ENCODE measurements at places on chromosomes 5 and 9.
A peak's percentile ranks its signal among the peaks of the same experiment; 100 is the strongest.

GRCh38 chr9:5305741-5306140 is 1.2 kb upstream of the RLN2 start:
- ATAC-seq: no peak

DNA sequence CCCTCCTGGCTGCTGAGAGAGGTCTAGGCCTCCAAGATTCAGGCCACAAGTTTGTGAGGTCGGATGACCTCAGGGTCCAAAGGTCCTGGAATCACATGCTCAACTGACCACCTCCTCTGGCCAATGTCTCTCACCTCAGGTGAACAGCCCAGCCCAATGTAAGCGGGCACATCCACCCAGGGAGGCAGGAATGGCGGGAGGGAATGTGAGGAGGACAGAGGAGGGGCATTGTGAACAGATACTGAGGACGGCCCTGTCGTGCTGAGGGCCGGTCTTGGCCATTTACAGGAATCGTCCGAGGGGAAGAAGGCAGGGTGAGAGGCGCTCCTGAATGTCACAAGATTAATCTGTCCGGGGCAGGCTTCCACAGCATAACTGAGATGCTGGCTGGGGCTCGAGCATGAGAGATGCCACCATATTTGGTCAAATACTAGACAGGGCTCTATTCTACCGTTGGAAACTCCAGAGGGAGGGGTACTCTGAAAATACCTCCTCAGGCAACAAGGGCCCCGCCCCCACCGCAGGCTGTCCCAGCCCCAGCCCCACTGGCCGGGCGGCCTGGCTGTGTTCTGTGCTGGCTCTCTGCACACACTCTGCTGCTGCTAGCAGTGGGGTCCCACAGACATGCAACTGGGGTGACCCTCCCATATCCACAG is 1.5 kb upstream of the IL17B start:
- ATAC-seq: no peak

DNA sequence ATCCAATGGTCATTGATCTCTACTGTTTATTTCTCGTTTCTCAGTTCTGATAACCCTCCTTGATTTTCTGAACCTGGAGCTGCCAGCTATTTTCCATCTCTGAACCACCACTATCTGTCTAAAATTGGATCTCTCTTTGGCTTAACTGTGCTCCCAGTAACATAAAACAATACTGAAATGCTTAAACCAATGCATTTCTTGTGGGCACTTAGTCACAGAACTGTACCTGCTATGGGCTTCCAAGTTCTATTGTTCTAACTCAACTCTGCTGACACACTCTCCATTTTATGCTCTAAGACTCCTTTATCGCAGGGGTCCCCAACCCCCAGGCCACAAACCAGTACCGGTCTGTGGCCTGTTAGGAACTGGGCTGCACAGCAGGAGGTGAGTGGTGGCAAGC is 120.6 kb downstream of the LHFPL2 start:
- no peak for ATAC-seq

DNA sequence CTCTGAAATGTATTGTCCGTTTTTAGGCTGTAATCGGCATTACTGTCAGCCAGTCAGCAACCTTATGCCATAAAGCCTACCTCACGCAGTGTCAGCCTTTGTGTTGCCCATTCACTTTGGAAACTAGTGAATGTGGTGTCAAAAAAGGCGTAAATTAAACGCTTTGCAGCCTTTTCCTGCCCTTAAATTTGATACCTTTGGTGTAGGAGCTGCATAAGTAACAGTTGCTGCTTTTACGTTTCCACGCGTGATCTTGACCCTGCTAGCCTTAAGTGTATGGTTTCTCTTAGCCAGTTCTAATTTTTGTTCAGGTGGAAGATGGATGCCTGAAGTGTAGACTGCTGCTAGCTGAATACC is 257.7 kb downstream of the EPB41L4A start:
- no peak for ATAC-seq

GRCh38 chr5:143440448-143441115 is 37.1 kb upstream of the NR3C1 start:
- ATAC-seq: no peak

GRCh38 chr5:123805300-123805699 is 293.3 kb downstream of the CSNK1G3 start:
- ATAC-seq: no peak

DNA sequence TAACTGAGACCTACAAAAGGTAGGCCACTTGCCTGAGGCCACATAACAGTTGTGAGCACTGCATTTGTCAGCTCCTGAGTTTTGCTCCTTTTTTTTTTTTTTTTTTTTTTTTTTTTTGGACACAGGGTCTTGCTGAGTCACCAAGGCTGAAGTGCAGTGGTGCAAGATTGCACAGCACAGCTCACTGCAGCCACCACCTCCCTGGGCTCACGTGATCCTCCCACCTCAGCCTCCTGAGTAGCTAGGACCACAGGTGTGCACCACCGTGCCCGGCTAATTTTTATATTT is 37.1 kb downstream of the LAMC3 start:
- no peak for ATAC-seq

DNA sequence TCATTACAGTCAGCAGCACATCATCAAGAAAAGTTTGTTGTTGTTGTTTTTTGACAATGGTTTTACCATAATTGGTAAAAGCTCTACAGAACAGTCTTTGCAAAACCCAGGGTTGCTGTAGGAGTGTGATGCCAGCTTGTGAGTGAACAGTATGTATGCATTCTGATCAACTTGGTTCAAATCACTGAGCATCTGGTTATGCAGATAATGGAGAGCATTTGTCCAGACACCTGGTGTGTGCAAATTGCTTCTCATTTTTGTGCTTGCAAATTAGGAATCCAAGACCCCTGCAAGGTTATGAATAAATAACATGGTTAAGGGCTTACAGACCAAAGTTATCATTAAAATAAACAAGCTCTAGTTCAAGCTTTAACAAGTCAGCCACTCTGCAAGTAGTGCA is 448.7 kb upstream of the ACTBL2 start:
- ATAC-seq: no peak

DNA sequence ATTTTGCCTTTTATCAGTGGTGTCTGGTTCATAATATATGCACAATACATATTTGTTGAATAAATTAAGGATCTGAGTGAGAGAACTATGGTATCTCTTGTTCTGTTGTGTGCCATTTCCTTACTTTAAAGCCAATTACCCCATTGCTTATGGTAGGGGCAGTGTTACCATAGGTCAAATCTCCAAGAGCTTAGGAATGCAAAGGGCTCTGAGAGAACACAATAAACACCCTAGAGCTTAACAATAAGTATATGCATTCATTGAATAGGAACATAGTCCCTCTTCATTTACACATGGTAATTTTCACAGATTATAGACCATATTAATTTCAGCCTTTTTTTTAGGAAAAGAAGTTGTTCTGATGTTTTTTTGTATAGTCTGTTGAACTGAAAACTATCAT is 112.2 kb downstream of the MCTP1 start:
- no peak for ATAC-seq

GRCh38 chr5:174139623-174140022 is 94.1 kb downstream of the NSG2 start:
- ATAC-seq: no peak

DNA sequence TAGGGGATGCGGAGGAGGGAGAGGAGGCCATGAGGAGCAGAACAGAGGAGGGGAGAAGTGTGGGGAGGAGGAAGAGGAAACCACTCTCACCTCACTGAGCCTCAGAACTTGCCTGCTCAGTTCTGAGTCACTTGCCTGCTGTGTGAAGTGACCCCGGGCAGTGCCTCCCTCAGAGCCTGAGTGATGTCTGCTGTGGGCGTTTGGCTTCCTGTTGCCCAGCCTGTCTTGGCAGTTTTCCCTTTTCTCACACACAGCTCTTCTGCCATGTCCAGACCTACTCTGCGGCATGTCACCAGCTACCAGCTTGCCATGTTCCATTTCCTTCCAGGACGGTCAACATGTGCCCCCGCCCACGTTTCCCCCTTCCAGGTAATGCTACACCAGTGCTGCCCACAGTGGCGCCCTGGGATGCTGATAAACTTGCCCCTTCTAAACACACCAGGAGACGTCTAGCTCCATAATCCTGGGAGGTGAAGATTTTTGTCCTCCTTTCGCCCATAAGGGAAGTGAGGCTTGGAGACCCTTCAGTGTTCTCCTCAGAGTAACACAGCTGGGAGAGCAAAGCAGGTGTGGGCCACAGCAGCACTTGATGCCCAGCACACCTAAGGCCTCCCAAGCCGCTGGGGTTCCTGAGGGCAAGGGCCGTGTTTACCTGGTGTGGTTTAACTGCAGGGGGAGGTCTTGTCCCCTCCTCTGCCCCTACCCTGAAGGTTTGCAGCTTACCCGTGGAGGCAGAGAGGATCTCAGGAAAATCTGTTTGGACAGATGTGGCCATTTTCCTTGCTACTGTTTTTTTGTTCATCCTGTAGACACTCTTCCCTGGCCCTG is 63.8 kb upstream of the RNF130 start:
- no peak for ATAC-seq

DNA sequence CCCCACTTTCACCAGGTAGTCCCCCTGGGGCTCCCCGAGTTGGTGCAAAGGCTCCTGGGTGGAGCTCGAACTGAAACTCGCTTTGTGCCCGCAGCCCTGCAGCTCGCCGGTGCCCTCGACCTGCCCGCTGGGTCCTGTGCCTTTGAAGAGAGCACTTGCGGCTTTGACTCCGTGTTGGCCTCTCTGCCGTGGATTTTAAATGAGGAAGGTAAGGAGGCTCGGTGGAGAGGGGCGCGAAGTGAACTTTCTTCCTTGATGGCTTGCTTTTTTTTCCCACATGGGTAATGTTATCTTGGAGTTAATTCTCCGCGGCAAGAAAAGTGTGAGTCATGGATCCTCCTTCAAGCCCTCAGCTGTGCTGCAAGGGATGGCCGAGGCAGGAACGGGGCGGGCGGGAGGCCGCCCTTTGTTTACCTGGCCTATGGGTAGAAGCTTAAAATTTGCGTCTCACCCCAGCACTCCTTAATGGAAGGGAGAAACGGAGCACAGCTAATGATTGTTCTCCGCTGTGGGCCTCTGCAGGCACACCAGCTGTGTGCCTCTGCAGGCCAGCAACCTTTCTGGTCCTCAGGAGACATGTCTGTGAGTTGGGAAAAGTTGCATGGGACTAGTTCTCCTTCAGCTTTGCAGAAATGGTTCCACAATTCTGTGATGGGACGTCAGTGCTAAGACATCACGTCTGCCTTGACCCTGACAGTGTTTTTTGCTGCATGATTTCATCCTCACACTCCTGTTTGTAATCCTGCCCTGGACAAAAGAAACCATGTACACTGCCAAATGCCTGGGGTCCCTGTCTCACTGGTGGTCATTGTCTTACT is 1.1 kb downstream of the MAMDC2 start:
- ATAC-seq: peak; percentile 3

DNA sequence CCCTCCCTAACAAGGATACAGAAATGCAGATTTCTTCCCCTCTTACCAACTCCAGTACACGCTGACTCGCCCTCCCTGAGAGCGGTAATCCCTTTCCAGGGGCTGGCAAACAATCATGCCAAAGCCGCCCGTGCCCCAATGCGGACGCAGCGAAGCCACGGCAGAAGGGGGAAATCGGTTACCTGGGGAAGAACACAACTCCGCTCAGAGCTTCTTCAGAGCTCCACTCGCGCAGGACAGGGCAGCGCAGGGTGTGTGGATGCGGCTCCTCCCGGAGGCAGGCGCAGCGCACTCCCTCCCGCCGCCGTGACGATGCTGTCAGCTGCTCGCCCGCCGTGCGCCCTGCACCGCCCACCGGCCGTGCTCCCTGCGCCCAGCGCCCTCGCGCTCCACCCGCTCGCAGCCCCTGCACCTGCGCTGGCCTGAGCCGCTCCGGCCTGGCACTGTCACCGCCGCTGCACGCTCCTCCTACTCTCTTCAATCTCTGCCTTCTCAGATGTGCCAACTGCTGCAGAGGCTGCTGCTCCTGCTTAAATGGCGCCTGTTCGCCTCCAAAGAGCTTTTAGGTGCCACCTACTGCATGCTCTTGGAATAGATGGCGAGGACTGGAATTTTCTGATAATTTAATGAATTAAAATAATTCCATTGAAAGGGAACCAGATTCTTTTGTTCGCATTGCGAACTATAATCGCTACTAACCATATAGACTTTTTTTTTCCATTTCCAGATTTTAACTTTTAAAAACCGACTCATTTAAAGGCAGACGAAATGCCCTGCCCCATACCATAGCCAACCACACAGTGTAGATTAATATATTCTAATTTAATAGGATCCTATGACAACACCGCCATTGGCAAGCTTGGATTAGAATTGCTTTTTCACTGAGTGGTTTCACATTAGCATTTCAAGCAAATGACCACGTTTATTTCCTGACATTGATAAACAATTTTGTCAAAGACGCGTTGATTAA is at the start of gene DIRAS2:
TSS of gene DIRAS2 (minus strand) at position 255 of the 970 bp plus-strand sequence. CDS start 28,997 bp downstream, outside the sequence.
- peak; percentile 85 for ATAC-seq

- no peak for ATAC-seq
These were observed 54.1 kb upstream of the FYB1 start for GRCh38 chr5:39273314-39273954.

DNA sequence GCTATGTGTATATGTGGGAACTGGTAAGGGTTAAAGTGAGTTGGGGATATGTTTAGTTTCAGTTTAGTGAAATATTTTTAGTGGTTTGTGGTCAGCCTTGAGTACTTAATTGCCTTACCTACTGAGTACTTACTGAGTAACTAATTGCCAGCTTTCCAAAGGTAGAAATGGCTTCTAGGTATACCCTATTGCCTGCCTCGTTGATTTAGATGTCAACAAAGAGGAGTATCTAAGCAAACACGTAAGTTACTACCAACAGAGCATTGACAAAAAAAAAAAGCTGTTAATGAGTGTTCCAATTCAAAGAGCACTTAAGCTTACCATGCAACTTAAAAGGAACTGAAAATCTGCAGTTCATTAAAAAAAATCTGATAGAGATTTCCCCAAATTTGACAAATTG is 8.8 kb downstream of the ATP10B start:
- ATAC-seq: peak; percentile 83

DNA sequence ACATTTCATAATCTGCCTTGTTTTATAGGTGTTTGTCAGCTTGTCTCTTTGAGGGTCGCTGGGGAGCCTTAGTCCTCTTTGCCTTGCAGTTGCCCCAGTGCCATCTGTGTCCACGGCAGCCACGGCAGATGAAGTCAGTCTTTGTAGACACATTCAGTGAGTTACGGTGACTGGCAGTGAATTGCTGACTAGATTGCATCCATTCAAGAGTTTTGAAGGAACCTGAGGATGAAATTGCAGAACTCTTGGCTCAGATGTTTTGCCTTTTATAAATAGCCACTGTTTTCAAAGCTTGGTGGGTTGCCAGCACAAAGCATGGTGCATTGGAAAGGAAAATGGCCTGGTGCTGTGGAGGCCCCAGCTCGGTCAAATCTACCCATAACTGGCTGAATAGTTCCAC is 125.6 kb downstream of the TRIO start:
- no peak for ATAC-seq

DNA sequence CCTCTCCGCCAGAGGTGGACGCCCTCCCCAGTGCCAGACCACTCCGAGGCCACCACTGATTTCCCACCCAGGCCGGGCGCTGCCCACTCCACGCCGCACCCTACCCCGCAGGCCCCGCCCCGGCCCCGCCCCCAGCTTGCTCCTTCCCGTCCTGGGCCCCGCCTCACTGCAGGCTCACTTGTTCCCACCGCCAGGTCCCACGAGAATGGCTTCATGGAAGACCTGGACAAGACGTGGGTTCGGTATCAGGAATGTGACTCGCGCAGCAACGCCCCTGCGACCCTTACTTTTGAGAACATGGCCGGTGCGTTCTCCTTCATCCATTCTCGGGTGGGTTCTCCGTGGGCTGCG is 6.5 kb downstream of the LRRC26 start:
- no peak for ATAC-seq

GRCh38 chr5:102807878-102808502 is 52.9 kb downstream of the PAM start:
- ATAC-seq: no peak

- no peak for ATAC-seq
These were observed 549.9 kb upstream of the KLF4 start for GRCh38 chr9:108039493-108039892.

All from stimulated activated memory B cell treated with anti-CD40 and anti-IgM and Interleukin-4, amounts not matched to agents 10 μg/mL and 1 μg/mL and 100 μg/mL, for 72 hours (primary cell).